ENCODE measurements at places on chromosomes 3 and 15. TPM values are rescaled to one million over a fixed set of nuclear protein-coding genes. Genes with fewer than 3 reads are reported as not detected.

- peak; percentile 41 for DNase-seq
Observed at GRCh38 chr3:152834776-152835600, at the start of gene P2RY1. TSS of gene P2RY1 (plus strand) at chr3:152835131. CDS start at chr3:152835783, 652 bp downstream.

GRCh38 chr3:2958551-2958950 lies 151.6 kb downstream of the IL5RA start:
- no peak for DNase-seq

DNA sequence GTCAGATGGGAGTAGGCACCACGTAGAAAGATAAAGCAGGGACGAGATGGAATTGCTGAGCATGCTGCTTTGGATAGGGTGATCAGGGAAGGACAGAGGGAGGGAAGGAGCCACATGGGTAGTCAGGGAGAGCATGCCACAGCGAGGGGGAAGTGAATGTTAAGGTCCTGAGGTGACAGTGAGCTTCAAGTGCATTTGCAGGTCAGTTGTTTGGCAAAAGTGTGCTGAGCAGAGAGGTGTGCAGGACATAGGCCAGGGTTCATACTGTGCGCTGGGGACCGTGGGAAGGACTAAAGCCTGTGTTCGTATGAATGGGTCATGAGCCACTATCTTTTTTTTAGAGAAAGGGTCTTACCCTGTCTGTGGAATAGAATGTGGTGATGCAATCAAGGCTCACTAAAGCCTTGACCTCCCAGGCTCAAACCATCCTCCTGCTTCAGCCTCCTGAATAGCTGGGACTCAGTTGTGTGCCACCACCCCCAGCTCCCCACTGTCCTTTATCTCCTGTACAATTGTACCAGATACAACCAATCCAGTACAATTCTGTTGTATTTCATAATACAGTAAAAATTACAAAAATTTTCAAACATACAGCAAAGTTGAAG lies 107.5 kb downstream of the DNAJB8 start:
- DNase-seq, result no peak

The BDH1 gene
- 12.4 TPM for total RNA-seq

DNA sequence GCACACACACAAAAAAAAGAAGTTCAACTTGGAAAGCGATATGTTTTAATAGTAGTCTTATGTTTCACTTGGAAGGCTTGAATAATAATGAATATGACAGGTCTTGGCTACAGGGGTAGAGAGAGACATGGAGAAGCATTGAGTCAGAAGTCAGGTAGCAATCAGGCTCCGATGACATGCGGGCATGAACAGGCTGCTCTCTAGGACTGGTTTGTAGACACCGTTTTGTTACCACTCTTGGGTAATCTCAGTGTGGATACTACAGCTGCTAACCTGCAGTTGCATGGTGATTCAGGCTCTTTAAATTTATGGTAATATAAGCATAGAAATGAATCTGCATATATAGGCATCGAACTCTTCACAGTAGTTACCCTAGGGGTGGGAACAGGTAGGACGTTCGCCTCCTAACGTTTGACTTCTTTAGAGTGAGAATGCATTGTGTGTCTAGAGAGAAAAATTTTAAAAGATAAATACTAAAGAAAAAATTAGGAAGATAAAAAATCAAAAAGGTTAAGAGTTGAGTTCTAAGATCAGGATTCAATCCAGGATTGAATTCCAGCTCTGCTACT lies 241.6 kb upstream of the KBTBD8 start:
- DNase-seq, result no peak
